ENCODE measurements at places on chromosomes 6 and 20. TPM values are rescaled to one million over a fixed set of nuclear protein-coding genes. Genes with fewer than 3 reads are reported as not detected.

MTO1 gene
- total RNA-seq = 72.5 TPM

EYS gene
- not detected for total RNA-seq

ECT2L gene
- not detected for total RNA-seq

HACE1 gene
- 22.1 TPM for total RNA-seq

PNPLA1 gene
- not detected for total RNA-seq

RBBP8NL gene
- not detected for total RNA-seq

Data from OCI-LY7 (cell line).